ENCODE measurements at places on chromosomes 13 and 19.

GRCh38 chr19:10467104-10467706, 36.0 kb downstream of the KEAP1 start:
- DNase-seq: no peak

- DNase-seq: no peak
These were observed 104.6 kb upstream of the ZNF98 start for GRCh38 chr19:22526661-22527272.

- no peak for DNase-seq
These were observed at the start of gene SLC6A16 for GRCh38 chr19:49324801-49325576. TSS of gene SLC6A16 (minus strand) at chr19:49325191. CDS start at chr19:49311347, 13,844 bp downstream.

DNA sequence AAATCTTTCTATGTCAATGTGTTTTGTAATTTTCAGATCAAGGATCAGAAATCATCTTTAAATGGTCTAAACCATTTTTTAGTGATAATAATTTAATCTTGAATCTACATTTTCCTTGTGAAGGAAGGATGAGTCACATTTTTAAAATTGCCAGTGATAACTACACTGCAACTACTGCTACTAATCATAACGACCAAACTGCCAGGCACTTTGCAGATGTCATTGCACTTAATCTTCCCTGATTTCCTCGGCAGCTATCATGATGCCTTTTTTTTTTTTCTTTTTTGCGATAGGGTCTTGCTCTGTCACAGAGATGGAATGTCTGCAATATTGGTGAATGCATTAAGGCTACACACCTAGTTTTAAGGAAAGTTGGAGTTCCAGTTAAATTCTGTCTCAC, 41.4 kb upstream of the SLC10A2 start:
- no peak for DNase-seq

- DNase-seq: no peak
These were observed 33.6 kb upstream of the SLC15A1 start for GRCh38 chr13:98786023-98786422.

DNA sequence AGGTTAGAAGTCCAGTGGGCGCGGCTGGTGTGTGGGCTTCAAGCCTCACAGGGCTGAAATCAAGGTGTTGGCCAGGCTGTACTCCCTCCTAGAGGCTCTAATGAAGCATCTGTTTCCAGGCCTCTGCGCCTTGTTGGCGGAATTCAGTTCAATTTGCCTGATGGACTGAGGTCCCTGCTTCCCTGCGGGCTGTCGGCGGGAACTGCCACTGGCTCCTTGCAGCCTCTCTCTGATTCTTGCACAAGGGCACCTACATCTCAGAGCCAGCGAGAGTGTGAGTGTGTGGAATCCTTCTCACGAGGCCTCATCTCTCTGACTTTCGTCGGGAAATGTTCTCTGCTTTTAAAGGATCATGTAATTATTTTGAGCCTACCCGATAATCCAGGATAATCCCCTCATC, 128.6 kb downstream of the DLEU7 start:
- DNase-seq: no peak

DNA sequence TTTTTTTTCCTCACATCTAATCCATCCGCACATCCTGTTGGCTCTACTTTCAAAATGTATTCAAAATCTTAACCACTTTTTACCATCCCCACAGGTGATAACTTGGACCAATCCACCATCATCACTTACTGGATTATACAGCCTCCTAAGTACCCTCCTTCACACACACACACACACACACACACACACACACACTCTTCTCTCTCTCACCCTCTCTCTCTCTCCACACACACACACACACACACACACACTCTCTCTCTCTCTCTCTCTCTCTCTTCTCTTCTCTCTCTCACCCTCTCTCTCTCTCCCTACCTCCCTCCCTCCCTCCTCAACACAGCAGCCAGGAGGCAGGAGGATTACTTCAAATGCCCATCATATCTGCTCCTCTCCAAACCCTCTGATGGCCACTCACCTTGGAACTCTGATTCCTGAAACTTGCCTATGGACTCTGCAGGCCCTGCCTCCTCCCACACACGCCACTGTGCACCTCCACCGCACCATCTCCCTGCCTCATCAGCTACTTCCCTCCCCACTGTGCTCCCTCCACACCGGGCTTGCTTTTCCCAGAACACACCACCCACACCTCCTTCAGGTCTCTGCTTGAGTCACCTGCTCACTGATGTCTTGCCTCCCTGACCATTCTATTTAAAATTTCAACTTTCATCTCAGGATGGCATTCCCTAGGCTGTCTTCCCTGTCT, 39.7 kb downstream of the RCBTB2 start:
- DNase-seq: no peak

DNA sequence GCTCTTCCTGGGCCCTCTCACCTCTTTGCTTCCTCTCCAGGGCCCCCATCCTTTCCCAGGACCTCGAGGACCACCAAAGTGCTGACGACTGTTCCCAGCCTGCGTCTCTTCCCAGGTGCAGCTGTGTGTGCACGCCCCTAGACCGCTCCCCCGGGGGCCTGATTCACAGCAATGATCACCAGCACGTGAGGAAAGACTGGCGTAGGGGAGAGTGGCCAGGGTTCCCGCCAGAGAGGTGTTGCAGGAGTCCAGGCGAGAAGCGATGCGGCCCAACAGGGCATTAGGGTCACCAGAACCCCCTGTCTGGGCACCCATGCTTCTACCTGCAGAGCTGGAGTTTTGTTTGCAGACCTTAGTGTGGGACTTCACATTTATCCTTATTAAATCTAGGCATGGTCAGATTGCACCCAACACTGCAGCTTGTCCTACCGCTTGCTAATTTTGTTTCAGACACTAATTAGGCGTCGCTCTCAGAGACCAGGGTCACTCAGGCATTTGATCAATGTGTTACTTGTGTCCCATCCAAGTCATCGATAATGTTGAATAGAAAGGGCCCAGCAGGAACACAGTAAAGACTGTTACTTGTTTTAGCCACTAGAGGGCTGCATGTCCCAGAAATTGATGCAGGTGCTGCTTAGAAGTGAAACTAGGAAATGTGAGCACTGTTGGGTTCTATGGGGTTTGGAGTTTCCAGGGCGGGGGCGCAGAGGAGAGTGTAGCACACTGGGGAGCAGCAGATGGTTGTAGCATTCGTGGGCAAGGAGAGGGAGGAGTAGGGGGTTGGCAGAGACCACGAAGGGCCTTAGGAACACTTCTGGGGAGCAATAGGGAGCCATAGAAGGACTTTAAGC, 53.2 kb downstream of the CDADC1 start:
- peak; percentile 63 for DNase-seq

GRCh38 chr13:30608364-30608763, 9.4 kb upstream of the USPL1 start:
- no peak for DNase-seq

- peak; percentile 40 for DNase-seq
These were observed 409 bp downstream of the FOSB start for GRCh38 chr19:45468159-45468651.

DNA sequence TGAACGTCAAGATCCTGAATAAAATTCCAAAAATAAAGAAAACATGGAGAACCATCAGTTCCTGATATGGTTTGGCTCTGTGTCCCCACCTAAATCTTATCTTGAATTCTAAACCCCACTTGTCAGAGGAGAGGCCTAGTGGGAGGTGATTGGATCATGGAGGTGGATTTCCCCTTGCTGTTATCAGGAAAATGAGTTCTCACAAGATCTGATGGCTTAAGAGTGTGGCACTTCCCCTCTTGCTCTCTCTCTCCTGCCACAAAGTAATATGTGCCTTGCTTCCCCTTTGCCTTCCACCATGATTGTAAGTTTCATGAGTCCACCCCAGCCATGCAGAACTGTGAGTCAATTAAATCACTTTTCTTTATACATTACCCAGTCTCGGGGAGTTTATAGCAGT, 827.4 kb downstream of the GPC5 start:
- DNase-seq: no peak

DNA sequence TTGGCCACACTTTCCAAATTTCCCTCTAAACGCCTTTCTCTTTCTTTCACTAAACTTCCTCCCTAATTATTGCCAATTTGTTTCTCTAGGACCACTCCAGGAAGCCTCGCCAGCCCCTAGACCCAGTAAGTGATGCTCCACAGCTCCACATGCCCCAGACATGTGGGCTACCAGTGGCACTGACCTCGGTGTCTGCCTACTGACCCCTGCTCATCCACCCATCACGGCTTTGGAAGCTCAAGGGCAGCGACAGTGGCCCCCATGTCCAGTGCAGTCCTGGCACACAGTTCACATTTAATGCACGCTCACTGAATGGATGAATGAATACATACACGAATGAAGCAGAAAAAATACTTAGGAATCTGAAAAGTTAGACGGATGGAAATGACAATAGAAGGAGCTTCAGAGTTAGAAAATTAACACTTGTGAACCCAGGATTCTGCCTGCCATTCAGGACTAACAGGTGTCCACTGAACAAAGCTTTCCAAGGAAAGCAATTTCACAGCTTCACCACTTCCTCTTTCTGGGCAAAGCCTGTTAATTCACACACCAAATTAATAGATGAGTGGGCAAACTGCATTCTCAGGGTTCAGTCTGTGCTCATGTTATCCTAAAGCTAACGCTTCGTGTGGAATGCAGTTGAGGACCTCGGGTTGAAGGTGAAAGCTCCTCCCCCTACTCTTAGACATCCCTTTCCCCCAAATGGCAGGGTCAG, 50.9 kb downstream of the CCDC70 start:
- DNase-seq: no peak

GRCh38 chr13:67736646-67737420, 506.7 kb upstream of the PCDH9 start:
- DNase-seq: peak; percentile 59

- no peak for DNase-seq
These were observed 93.8 kb upstream of the RAP2A start for GRCh38 chr13:97339988-97340749.

- peak; percentile 65 for DNase-seq
These were observed 4.1 kb downstream of the ACP4 start for GRCh38 chr19:50794074-50794875.

DNA sequence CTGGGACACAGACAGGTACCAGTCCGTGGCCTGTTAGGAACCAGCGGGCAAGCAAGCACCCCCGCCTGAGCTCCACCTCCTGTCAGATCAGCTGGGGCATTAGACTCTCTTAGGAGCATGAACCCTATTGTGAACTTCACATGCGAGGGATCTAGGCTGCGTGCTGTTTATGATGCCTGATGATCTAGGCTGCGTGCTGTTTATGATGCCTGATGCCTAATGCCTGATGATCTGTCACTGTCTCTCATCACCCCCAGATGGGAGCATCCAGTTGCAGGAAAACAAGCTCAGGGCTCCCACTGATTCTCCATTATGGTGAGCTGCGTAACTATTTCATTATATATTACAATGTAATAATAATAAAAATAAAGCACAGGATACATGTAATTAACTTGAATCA, 3.6 kb downstream of the RASGRP4 start:
- no peak for DNase-seq

DNA sequence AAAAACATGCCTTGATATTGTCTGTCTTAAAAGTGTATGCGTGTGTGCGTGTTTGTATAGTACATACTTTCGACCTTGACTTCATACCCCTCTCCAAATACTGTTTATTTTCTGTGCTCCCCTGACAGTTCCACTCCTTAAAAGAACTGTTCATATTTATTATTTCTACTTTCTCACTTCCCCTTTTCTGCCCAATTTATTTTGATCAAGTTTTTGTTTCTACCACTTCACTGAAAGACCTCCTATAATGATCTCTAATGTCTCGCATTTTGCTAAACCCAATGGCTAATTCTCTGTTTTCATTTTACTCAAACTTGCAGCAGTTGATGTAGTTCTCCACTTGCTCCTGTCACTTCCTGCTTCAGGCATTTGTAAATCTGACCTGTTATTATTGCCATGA, 426.1 kb upstream of the KLF12 start:
- no peak for DNase-seq

GRCh38 chr13:43153436-43154090, 130.2 kb downstream of the DNAJC15 start:
- DNase-seq: peak; percentile 82

DNA sequence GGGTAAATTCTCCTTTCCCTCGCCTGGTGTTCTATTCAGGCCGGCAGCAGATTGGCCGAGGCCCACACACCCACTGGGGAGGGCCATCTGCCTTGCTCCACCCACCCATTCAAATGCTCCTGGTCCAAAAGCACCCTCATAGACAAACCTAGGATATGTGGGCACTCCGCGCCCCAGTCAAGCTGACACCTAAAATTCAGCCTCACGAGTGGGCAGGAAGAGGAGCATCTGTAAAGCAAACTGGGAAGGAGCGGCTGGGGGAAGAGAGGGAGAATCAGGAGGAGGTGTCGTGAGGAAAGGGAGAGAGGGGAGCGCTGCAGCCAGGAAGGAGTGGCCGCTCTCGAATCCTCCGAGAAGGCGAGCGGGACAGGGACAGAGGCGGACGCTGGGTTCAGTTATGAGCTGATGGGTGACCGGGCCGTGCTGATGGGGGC, 136.9 kb downstream of the USP12 start:
- peak; percentile 58 for DNase-seq

- DNase-seq: no peak
These were observed 2.1 kb upstream of the PNMA8B start for GRCh38 chr19:46497773-46498172.

GRCh38 chr13:28671126-28671792, 12.3 kb downstream of the POMP start:
- DNase-seq: no peak

DNA sequence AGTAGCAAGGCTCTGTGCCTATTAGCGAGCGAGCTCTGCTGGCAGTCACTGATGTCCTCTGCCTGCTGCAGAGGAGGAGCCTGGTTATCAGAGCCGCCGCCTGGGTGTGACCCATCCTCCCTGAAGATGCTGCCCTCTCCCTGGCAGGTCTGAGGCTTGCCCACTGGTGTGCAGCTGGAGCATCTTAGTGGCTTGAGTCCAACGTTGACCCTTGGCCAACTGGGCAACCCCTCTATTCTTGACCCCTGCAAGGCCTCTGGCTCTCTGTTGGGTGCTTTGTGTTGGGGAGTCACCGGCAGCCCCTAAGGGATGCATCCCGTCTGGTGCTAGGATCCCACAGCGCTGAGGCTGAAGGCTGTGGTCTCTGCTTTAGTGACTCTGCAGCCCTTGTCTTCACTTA, 277.9 kb upstream of the SOX1 start:
- DNase-seq: no peak

DNA sequence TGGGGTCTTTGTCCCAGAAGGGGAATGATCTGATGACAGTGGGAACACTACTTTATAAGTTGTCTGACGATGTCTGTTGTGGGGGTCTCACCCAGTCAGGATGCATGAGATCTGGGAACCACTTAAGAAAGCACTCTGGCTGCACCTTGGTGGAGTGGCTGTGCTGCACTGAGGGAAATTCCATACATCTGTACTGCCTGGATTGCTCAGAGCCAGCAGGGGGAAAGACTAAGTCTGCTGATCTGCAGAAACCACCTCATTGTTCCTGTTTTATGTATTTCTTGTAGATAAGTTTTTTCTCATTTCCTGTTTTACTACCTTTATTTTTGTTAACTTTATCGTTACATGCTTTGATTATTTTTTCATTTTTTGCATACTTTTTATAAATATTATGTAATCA, 27.3 kb downstream of the ZNF430 start:
- DNase-seq: no peak

GRCh38 chr19:16367261-16367683, 42.6 kb downstream of the KLF2 start:
- DNase-seq: no peak
